ENCODE measurements at places on chromosomes 3 and 15.

DNA sequence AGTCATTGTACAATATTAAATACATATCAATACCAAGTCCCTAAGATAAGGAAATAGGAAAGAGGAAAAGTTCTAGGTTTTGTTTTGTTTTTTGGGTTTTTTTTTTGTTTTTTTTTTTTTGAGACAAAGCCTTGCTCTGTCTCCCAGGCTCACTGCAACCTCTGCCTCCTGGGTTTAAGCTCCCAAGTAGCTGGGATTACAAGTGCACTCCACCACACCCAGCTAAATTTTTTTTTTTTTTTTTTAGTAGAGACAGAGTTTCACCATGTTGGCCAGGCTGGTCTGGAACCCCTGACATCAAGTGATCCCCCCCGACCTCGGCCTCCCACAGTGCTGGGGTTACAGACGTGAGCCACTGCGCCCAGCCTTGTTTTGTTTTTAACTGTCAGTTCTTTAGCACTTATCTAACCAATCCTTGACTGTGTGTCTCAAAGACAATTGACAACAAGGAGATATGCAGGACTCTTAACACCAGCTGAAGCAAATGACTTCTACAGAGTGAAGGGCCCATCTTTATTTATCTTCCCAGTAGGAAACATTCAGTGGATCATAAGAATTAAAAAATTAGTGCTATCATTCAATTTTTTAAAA is 100.0 kb upstream of the RAP2B start:
- DNase-seq = no peak

DNA sequence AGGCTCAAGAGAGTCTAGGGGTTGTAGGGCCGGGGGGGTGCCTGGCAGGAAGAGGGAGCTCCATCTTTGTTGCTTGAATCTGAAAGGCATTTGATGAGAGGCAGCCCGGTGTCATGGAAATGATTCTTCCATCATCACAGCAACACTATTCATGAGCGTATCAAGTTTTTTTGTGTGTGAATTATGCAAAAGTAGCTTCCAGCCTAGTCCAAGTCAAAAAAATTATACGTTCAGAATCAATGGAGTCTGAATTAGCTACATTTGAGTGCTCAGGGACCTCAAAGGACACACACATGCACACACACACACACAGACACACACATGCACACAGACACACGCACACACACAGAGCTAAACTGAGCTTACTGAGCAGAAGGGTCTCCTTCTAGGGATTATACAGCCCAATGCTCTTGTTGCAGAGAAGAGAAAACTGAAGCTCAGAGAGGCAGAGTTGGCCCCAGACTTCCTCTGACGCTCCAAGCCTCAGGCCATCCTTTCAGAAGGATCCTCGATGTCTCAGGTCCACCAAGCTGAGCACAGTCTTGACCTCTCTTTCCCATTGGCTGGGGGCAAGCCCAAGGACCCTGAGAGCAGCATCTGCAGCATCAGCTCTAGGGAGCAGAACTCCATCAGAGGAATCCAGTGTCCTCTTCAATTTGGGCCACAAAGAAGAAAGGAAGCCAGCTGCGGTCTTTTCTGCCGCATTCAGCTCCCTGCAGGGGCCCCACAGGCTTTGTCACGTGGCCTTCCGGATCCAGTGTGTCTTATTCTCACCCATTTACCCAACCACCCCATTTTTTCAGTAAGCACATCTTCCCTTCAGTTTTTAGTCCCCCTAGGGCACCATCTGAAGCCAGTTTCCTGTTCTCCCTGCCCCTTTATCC is 228.0 kb downstream of the UACA start:
- no peak for DNase-seq

GRCh38 chr15:64480891-64481290 is 20.5 kb downstream of the ZNF609 start:
- DNase-seq = no peak

DNA sequence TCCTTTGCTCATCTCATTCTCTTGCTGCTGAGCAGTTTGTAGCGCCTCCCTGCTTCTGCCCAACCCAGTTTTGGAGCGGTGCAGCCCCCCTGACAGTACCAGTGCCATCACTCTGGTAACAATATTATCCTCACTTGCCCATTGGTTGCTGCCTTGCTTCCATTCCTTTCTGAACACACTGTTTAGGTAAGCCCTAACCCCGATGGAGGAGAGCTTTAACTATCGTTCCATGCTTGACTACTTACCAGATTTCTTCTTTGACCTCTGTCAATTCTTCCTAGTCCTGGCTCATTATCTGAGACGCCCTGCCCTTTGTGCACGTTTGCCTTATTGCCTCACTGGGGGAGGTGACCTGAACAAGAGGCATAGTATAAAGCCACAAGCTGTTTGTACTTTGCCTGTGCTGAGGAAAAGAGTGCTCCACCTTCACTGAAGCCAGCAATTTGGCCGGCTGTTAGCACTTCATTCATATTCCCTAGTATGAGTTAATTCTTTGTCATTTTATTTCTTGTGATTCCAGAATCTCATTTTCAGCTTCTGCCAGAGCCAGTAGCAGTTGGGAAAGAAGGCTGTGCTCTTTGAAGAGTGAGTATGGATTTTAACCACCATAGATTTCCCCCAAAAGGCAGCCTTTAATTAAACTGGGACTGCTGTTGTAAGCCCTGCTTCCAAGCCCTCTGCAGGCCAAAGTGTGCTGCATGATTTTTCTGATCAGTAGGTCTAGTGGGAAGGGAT is 11.9 kb downstream of the ABHD6 start:
- no peak for DNase-seq

DNA sequence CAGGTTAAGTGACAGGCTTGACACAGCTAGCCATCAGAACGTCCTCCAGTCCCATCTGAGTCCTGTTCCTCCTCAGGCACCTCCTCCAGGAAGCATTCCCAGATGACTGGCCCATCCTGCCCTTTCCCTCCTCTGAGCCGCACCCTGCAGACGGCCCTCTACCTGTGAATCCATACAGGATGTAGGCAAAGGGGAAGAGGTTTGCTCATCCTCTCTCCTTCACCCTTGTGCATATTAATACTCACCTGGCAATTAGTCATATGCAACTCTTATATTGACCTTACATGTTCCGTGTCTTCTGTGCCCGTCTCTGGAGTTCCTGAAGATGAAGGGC is 61.9 kb downstream of the SMAD3 start:
- DNase-seq = no peak

Measured in EL (cell line).